Muscle of leg (tissue), 16 donors: ENCODE measurements at places on chromosomes 13 and 19. TPM values are rescaled to one million over a fixed set of nuclear protein-coding genes. Genes with fewer than 3 reads are reported as not detected.

The TRPC4 gene
- 1.4 TPM for polyA plus RNA-seq

The MRPL54 gene
- polyA plus RNA-seq = 32.3 TPM

GRCh38 chr19:16428372-16429036 lies 43.3 kb downstream of the EPS15L1 start:
- no peak for DNase-seq
- H3K36me3 ChIP-seq = peaks cover 70% of the 10 kb centered on the region
- no peaks in the 10 kb centered on the region for H3K4me1 ChIP-seq
- H3K4me3 ChIP-seq = no peak overlapping the region
- H3K27ac ChIP-seq = no peak overlapping the region
- H3K27me3 ChIP-seq = no peaks in the 10 kb centered on the region

DNA sequence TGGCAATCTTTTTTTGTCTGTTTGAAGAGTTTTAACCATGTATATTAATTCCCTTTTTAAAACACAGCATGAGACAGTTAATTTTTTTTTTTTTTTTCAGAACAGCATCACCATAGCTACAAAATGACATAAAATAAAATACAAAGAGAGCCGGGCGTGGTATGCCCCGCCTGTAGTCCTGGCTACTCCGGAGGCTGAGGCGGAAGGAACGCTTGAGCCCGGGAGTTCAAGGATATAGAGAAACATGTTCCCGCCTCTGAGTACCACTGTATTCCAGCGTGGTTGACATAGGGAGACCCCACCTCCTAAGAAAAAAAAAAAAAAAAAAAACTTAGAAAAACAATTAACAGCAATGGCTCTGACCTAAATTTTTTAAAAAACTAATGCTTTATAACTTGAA lies 10.0 kb upstream of the INSR start:
- no peak for DNase-seq
- peaks cover 4% of the 10 kb centered on the region for H3K27me3 ChIP-seq
- no peak overlapping the region for H3K27ac ChIP-seq
